ENCODE measurements at places on chromosomes 1 and 21.

DNA sequence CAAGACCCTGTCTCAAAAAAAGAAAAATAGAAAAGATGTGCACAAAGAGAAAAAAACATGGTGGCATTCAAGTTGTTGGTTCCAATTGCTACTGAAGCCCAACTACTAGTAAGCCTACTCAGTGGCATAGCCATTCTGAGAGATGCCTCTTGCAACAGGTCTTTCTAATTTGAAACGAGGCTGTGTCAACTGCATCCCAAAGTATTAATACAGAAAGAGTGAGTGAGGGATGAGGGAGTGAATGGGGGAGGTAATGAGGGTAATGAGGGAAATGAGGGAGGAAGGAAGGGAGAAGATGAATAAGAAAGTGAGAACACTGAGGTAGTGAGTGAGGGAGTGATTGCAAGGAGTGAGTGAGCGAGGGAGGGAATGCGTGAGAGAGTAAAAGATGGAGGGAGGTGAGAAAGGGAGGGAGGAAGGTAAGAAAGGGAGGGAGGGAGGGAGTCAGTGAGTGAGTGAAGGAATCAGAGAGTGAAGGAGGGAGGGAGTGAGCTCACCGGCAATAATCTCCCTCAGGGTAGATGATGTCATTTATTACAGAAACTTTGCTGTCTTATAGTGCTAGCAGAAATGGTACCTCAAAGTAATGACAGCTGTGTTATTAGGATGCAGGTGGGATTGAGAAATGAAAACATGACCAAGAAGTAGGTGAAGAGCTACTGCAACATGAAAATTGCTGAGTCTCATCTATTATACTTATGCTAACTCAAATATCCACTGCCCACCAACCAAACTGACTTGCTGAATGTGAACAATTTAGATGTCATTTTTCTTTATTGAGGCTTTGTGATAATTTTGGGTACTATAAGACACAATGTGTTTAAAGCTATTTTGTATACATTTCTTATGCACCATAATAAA lies 75.6 kb upstream of the ADAM30 start:
- DNase-seq = no peak

DNA sequence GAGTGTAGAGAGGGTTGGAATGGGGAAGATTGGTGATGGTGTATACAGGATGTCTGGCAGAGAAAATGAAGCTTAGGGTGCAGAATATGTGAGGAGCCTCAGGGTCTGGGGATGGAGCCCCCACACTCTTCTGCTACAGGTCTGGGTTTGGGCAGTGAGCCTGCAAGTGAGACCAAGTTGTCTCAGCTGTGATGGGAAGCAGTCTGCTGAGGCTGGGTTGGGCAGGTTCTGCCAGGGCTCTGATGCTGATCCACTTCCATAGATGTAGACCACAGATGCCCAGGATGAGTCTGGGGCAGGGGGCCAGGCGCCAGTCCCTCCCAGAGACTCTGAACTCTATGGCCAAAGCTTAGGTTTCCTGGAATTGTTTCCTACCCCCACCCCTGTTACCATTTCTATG lies 516.9 kb downstream of the PTPRU start:
- DNase-seq = no peak

GRCh38 chr1:33814166-33814565 lies 49.7 kb upstream of the HMGB4 start:
- no peak for DNase-seq

- DNase-seq = no peak
Measured at GRCh38 chr1:116382857-116383483, 9.9 kb downstream of the ATP1A1 start.

- no peak for DNase-seq
Measured at GRCh38 chr1:211923095-211923494, 92.5 kb upstream of the LPGAT1 start.

DNA sequence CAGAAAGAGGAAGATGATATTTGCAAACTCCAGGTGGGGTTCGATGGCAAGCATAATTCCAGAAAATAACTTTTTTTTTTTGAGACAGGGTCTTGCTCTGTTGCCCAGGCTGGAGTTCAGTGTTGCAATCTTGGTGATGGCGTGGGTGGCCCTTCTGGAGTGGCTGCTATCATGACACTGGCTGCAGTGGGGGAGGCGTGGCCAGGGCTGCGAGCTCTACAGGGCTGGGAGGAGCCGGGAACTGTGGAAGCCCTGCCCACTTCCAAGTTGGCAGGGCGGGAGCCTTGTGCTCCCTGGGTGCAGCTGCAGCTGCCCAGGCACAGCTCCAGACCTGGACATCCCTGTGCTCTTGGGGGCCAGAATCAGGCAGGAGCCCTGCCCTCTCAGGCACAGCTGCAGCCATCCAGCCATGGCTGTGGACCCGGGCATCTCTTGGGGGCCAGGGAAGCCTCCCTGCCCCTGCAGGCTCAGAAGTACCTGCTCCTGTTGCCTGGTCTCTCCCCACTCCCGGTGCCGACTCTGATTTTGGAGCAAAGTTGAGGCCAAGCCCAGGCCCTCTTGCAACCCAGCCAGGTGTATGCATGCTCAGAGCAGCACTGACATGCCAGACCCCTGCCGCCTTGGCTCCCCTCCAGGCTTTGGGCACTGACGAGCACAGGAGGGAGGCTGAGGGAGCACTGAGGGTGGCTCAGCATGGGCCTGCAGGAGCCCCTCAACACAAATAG lies 7.2 kb upstream of the BCL10 start:
- no peak for DNase-seq

GRCh38 chr1:20061866-20062265 lies 8.1 kb upstream of the PLA2G5 start:
- DNase-seq = no peak

- DNase-seq = no peak
Measured at GRCh38 chr1:202578565-202578964, 131.7 kb downstream of the SYT2 start.

DNA sequence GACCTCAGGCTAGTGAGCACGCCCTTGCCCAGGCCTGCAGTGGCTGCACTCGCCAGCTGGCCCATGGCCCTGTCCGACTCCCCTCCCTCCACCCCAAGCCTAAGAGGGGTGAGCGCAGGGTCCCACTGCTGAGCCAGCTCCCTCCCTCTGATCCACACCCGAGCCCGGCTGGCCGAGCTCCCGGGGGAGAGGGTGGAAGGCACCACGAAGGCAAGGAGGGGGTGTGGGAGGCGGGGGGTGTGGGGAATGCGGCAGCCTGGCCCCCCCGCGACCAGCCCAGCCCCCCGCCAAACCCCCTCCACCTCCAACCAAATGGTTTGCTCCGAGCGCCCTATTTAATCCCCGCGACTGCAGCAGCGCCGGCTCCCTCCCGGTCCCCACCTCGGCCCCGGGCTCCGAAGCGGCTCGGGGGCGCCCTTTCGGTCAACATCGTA lies at the start of gene CADM3:
TSS of gene CADM3 (plus strand) at position 362 of the 434 bp plus-strand sequence. CDS start 151 bp downstream, outside the sequence.
- DNase-seq = no peak

GRCh38 chr1:1768249-1768992 lies 9.8 kb downstream of the NADK start:
- DNase-seq = no peak

- DNase-seq = no peak
Measured at GRCh38 chr1:15803380-15803779, 4.1 kb downstream of the UQCRHL start.
